Endothelial cell of umbilical vein (primary cell): ENCODE measurements at places on chromosomes 12 and 14. TPM values are rescaled to one million over a fixed set of nuclear protein-coding genes. Genes with fewer than 3 reads are reported as not detected.

- DNase-seq, result no peak
Measured at GRCh38 chr14:21233457-21234076, 35.7 kb downstream of the HNRNPC start.

- DNase-seq, result peak; percentile 41
Measured at GRCh38 chr12:64670019-64670418, 59.7 kb downstream of the RASSF3 start.

- no peak for DNase-seq
Measured at GRCh38 chr12:109910969-109911348, 10.9 kb downstream of the TCHP start.

- DNase-seq, result no peak
Measured at GRCh38 chr12:8773461-8773860, 49.0 kb upstream of the A2ML1 start.

- DNase-seq, result peak; percentile 18
Measured at GRCh38 chr12:105280966-105281693, 45.2 kb upstream of the APPL2 start.

DNA sequence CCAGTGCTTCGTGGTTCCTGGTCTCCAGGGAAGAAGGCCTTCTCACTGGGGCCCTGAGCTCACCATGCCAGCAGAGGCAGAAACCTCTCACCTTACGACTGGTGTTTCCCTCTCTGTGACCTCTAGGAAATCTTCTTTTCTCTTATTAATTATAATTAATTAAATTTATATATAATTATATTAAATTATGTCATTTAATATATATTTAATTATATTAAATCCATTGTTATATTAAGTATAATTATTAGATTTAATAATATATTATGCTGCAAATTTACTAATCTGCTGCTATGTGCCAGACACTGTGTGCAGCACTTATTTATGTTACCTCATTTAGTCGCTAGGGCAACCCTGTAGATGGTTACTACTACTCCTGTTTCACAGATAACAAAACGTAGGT, 70.3 kb upstream of the MBIP start:
- DNase-seq, result no peak

DNA sequence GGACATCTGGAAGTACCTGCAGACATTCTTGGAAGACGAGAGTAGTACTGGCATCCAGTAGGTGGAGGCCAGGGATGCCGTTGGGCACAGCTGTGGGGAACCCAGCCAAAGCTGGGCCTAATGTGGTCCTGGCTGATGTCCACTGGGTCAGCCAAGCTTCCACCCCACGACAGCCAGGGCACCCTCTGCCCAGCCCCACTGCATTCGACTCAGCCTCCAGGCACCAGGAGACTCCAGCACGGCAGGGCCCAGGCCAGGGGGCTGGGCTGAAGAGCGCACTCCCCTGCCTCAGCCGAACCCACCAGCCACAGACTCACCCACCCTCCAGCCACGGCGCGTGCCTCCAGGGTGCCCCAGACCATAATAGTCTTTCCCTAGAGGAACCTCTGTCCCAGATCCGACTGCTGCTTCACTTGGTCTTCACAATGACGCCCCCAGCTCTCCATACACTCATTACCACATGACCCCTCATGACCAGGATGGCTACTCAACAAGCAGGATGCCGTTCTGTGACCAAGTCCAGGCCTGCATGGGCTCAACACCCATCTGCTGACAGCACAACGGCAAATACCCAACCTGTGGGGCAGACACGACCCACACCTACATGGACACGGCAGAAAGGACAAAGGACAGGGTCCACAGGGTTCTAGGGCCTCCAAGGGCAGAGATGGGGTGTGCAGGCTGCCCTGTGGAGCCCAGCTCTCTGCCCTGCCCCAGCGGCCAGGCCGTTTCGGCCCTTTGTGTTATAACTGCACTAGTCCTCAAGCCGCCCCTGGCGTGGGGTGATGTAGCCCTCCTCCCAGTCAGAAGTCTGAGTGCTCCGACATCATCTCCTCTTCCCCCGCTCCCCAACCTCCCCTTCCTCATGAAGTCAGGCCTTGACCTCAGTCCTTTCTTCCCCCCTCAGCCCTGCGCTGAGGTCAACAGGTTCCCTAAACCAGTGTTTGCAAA, 22.8 kb downstream of the ITPK1 start:
- no peak for DNase-seq

Gene CCDC91
- total RNA-seq, result 9.9 and 10.5 TPM in 2 replicates
